ENCODE measurements at places on chromosomes 13 and 19.

GRCh38 chr13:98856983-98857382 is 104.5 kb upstream of the SLC15A1 start:
- DNase-seq, result no peak

DNA sequence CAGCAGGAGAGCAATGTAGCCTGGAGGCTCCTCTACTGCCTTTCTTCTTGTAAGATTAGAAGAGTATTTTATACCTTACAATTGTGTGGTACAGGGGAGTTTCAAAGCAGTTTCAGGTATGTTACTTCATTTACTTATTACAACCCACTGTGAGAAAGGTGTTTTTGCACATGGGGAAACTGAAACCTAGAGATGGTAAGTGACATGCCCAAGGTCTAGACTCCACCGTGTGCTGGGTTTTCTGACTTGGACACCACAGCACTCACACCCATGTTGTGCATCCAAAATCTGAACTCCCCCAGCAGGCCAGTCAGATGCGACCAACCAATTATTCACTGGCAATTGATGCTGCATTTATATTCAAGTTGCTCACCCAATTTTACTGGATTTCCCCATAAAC is 22.8 kb downstream of the ERICH6B start:
- no peak for DNase-seq

- no peak for DNase-seq
Observed at GRCh38 chr19:56670961-56671612, 470 bp downstream of the ZNF835 start.

- no peak for DNase-seq
Observed at GRCh38 chr13:68550330-68550729, 1320.2 kb upstream of the PCDH9 start.

GRCh38 chr19:11843722-11844121 is 4.8 kb upstream of the ZNF439 start:
- no peak for DNase-seq

GRCh38 chr13:97390941-97391600 is 42.9 kb upstream of the RAP2A start:
- DNase-seq, result no peak

DNA sequence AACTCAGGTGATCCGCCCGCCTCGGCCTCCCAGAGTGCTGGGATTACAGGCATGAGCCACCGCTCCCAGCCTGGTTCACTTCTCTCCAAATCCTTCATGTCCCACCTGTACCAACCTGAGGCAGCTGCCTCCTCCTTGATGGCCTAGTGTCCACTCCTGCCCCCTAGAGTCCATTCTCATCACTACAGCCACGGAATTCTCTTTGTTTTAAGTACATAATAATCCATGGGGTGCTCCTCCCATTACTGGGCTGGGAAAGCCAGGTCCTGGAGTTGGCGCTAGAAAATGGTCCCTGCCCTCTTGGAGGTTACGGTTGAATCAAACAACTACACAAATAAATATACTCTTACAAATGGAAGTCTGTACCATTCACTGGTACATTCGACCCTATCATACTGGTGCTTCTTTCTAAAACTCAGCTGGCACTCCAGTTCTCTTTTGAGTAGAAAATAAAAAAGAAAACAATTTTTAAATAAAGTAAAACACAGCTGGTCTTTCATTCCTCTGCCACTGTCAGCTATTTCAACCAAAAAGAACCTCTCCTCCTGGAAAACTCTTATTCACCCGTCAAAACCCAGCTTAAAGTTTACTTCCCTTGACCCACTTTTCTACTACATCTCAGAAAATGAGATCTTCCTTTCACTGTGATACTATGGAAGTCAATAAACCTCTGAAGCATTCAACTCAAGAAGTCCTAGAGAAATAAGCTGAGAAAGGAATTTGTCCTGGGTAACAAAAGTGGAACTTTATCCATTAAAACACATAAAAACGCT is 22.4 kb upstream of the ARHGEF18 start:
- DNase-seq, result no peak

DNA sequence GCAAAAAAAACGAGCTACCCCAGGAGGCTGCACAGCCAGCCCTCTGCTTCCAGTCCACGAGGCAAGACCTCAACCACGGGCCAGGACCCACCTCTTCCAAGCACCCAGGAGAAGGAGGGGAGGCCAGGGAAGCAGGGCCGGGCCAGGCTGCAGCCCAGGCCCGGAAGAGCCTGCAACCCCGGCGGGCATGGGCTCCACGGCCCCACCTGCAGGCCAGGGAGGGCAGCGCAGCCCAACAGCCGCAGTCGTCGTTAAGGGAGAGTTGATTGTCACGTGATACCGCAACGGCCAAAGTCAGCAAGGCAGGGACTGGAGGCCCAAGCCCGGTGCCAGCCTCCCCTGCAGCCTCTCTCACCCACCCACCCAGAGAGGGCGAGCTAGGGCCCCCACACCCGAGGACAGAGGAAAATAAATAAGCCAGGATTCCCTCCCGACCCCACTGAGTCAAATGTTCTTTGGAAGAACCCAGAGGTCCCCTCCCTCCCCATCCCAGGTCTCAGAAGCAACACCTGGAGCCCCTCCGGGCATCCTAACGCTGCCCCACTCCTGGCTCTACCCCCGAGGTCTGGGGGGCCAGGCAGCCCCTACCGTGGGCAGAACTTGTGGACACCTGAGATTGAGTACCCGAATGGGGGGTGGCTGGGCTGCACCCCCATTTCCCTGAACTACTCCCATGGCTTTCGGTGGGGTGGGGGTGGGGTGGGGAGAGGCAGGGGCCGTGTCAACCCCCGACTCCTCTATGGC is 5.2 kb upstream of the REXO1 start:
- DNase-seq, result no peak

GRCh38 chr13:41751277-41751676 is 209.6 kb downstream of the VWA8 start:
- no peak for DNase-seq

- no peak for DNase-seq
Observed at GRCh38 chr19:6250024-6250615, 29.7 kb downstream of the MLLT1 start.

DNA sequence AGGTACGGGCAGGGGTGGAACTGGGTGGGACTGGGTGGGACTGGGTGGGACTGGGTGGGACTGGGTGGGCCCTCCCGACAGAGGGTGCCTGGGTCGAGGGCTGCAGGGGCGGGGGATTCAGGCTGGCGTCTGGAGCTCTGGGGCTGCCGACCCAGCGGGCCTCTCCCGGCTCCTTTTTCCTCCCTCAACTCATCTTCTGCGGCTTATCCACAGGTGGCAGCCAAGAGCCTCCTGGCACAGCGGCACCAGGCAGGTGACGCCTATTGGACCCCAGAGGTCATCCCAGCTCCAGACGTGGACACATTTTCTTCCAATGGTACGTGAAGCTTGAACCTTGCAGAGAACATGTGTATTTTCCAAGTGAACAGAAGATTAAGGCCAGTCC is 533 bp downstream of the ZNF544 start:
- no peak for DNase-seq

DNA sequence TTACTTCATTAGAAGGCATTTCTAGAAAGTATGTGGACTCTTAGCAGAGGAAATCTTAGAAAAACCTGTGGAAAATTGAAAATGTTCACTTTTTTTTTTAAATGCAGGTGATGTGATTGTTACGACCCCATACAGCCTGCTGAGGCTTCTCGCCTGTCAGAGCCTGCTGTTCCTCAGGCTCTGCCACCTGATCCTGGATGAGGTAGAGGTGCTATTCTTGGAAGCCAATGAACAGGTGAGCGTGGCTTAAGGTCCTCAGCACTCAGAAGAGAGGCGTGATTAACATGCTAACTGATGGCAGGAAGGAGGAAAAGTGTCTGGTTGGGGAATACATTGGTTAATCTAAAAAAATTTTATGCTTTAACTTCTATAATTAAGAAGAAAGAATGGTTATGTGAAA is 71.4 kb downstream of the SLC7A9 start:
- DNase-seq, result no peak

- no peak for DNase-seq
Observed at GRCh38 chr13:111472083-111472482, 151.6 kb downstream of the TEX29 start.

DNA sequence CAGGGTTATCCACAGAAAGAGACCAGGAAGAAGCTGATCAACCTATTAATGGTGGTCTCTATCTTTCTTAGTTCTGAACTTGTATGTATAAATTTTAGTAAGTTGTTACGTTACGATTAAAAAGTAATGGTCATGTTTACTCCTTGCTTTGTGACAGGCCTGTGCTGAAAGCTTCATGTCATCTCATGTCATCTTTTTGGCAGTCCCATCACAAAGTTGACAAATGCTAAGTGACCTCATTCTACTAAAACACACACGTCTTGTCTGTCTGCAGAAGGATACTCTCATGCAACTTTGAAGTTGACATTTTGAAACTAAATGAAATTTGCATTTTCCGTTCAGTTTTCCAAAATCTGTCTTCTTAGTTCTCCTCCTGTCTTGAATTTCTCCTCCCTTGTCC is 345.9 kb downstream of the DNAJC15 start:
- no peak for DNase-seq

DNA sequence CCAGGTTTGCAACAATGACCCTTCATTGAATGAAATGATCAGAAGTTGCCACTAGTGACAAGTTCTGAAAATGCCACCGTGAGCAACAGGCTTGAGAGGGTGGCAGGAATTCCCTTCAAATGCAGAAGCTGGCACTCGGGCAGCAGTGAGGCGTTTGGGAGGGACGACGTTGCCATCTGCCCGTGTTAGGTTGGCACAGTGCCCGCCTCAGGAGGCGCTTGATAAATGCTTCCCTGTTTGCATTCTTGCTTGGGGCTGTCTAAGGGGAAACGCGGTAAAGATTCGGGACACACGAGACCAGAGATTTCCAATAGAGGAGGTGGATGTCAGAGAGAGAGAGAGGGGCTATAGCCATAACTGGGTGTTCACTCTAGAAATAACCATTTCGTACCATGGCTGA is 101.9 kb downstream of the TEX29 start:
- no peak for DNase-seq

DNA sequence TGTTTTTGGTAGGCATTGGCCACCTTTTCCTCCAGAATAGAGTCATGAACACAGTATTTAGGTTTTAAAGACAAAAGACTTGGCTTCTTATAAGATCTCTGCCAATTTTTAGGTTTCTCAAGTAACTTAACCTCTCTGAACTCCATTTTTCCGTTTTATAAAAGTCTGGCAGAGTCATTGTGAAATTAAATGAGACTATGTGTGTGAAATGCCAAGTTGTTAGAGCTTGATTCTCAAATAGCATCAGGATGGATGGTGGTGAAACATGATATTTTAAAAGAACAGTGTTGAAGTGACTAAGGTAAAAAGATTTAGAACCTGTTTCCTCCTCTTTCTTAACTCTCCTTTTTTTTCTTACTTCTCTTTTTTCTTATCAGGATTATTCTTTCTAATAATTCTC is 617.7 kb upstream of the SLITRK1 start:
- no peak for DNase-seq

GRCh38 chr19:3809881-3810707 is 23.9 kb upstream of the MATK start:
- DNase-seq, result no peak

GRCh38 chr19:17762505-17763229 is 11.4 kb downstream of the FCHO1 start:
- no peak for DNase-seq
